ENCODE measurements at places on chromosomes 12 and 14.

DNA sequence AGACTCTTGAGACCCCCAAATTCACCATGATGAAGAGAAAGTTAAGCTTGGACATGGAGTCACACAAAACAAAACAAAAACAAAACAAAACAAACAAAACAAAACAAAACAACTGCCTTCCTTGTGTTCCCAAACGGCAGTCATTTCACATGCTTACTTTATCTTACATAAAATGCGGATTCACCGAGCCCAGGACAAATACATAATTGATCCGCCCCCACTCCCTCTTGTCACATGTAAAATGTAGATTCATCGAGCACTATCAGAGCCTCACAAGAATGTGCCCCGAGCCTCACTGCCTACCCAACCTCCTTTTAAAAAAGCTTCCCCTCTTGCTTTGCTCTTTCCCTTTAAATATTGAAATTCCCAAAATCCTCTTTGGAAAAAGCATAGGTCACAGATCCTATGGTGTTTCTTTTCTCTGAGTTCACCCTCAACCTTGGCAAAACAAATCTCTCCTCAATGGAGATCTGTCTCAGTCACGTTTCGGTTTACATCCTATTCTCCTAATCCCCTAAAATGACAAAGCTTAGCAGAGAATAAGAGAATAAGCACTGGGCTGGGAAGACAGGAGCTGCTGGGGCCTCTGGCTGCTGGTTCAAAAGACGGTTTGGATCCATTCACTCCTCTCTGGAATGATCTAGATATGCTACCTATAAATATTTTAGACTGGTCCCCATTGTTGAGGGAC is 83.7 kb downstream of the NINJ2 start:
- peak overlapping the region; percentile 23 for H3K27ac ChIP-seq
- peaks cover 39% of the 10 kb centered on the region for H3K4me1 ChIP-seq
- DNase-seq, result peak; percentile 58
- peaks cover 12% of the 10 kb centered on the region for H3K27me3 ChIP-seq
- no peaks in the 10 kb centered on the region for H3K36me3 ChIP-seq

DNA sequence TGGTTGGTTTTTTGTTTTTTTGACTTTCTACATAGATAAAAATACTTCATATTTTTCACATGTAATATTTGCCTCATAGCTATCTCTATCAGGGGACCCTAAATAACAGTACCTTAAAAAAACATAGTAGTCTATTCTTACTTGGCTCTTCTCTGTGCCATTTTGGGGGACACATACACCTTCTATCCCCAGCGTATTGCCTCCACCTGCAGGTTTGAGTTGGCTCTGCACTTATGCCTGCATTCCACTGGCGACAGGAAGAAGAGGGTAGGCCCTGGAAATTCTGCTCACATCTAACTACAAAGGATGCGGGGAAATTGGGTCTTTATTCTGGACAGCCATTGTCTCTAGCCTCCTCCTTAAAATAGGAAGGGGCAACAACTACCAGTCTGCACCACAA is 13.8 kb upstream of the IFI27L2 start:
- DNase-seq, result peak; percentile 61
- no peak overlapping the region for H3K4me3 ChIP-seq
- H3K27me3 ChIP-seq, result no peaks in the 10 kb centered on the region
- H3K36me3 ChIP-seq, result no peaks in the 10 kb centered on the region

GRCh38 chr14:95529216-95529615 is 5.6 kb upstream of the GLRX5 start:
- no peaks in the 10 kb centered on the region for H3K27me3 ChIP-seq
- peaks cover 4% of the 10 kb centered on the region for H3K36me3 ChIP-seq
- no peak overlapping the region for H3K4me3 ChIP-seq
- peaks cover 20% of the 10 kb centered on the region for H3K4me1 ChIP-seq
- no peak overlapping the region for H3K27ac ChIP-seq
- DNase-seq, result no peak

- no peaks in the 10 kb centered on the region for H3K27me3 ChIP-seq
- no peak overlapping the region for H3K27ac ChIP-seq
- peaks cover 32% of the 10 kb centered on the region for H3K4me1 ChIP-seq
Observed at GRCh38 chr12:92558215-92558773, 144.5 kb upstream of the PLEKHG7 start.

DNA sequence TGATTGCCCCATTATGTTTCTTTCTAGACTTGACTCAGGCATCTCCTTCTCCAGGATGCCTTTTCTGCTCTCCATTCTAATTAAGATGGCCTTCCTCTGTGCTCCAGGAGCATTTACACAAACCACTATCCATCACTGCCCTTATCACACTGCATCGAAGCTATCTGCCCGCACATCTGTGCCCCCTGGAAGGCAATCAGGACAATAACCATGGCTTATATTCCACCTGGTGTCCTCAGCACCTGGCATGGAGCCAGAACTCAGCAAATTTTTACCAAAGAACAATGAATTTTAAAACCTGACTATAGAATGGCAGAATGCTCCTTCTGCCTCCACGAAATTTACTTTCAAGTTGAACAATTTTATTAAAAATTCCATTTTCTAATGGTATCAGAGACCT is 465.8 kb downstream of the APAF1 start:
- no peaks in the 10 kb centered on the region for H3K36me3 ChIP-seq
- peaks cover 12% of the 10 kb centered on the region for H3K4me1 ChIP-seq
- H3K27ac ChIP-seq, result no peak overlapping the region
- no peak overlapping the region for H3K4me3 ChIP-seq
- DNase-seq, result no peak
